ENCODE measurements at places on chromosomes 2 and 18. TPM values are rescaled to one million over a fixed set of nuclear protein-coding genes. Genes with fewer than 3 reads are reported as not detected.

DNA sequence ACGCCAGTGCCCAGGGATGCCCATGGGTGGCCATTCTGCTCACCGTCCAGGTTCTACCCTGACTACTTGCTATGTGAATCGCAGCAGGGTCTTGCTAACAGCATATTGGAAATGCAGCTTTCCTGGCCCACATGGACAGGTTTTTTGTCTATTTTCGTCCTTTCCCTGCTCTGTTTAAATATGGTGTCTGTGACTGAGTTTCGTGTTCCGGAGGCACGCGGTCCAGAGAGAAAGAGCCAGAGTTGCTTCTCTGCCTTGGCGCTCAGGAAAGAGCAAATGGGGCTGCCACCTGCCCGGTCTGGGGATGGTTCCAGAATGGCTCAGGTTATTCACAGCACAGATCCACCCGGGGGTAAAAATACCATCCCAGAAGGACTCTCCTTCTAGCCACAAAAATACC lies 456.2 kb downstream of the BCL11A start:
- H3K27ac ChIP-seq: no peak overlapping the region
- H3K4me3 ChIP-seq: no peak overlapping the region
- no peak for ATAC-seq
- H3K4me1 ChIP-seq: no peaks in the 10 kb centered on the region

BMP10 gene
- not detected for total RNA-seq

CD226 gene
- 136 TPM for total RNA-seq

DNA sequence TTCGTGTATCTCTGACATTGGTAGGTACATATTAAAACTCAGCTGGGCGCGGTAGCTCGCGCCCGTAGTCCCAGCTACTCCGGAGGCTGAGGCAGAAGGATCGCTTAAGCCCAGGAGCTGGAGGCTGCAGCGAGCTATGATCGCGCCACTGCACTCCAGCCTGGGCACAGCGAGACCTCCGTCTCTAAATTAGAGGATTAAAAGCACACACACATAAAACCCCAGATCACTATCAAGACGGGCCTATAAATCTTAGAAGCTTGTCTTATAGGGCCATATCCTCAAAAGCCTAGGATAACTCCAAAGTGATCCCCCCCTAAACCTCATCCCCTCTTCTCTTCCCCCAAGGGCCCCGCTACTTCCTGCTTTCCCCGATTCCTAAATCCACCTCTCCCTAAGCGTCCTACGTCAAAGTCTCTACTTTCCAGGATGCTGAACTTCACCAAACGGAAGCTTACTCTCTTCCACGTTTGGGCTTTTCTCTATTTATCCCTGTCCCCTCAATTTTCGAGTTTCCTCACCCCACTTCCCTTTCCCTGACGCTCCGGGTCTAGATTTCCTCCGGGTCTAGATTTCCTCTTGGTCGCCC lies 707 bp downstream of the KRCC1 start:
- H3K27ac ChIP-seq: peak overlapping the region; percentile 99
- no peaks in the 10 kb centered on the region for H3K27me3 ChIP-seq
- H3K36me3 ChIP-seq: peaks cover 58% of the 10 kb centered on the region
- peak overlapping the region; percentile 97 for H3K4me3 ChIP-seq
- peaks cover 34% of the 10 kb centered on the region for H3K4me1 ChIP-seq
- ATAC-seq: no peak

DNA sequence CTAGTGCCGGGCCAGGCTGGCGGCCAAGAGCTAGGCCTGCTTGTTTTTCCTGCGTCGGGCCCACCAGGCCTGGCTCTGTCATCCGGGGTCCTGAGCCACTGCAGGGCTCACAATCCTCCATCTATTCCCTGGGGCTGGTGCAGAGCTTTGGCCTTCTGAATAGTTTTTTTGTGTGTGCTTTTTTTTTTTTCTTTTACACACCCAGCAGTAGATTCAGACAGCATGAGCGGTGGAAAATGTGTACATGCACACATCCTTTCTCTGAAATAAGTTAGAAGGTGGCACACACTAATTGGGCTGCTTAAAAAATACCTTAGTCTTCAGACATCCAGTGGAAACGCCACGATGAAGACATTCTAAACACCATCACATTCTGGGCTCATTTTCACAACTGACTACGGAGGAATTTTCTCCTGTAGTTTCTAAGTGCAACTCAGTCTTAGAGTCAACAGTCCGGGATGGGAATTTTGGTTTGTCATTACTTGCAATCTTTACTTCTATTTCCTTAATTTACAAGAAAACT lies 6.1 kb downstream of the ZFP36L2 start:
- peaks cover 66% of the 10 kb centered on the region for H3K36me3 ChIP-seq
- peak overlapping the region; percentile 86 for H3K4me3 ChIP-seq
- H3K4me1 ChIP-seq: peaks cover 30% of the 10 kb centered on the region

DNA sequence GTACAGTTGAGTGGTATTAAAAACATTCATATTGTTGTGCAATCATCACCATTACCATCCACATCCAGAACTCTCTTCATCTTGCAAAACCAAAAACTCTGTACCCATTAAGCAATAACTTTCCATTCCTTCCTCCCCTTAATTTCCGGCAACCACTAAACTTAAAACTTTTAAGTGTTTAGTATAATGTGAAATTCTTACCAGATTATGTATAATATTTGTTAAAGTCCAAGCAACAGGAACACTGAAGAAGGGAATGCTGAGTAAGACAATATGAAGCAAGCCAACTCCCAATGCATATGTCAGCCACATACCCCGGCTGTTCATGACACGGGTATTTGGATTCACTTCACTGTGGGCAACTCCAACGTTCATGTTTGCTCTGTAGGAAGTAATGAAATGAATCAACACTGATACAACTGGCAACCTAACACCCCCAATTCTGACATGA lies 1.9 kb downstream of the ORMDL1 start:
- H3K27ac ChIP-seq: peak overlapping the region; percentile 94
- no peak for ATAC-seq
- peaks cover 41% of the 10 kb centered on the region for H3K4me1 ChIP-seq
- peak overlapping the region; percentile 81 for H3K4me3 ChIP-seq
- peaks cover 79% of the 10 kb centered on the region for H3K36me3 ChIP-seq

GRCh38 chr2:55934337-55934736 lies 10.8 kb upstream of the EFEMP1 start:
- no peaks in the 10 kb centered on the region for H3K36me3 ChIP-seq
- ATAC-seq: no peak
- no peaks in the 10 kb centered on the region for H3K4me1 ChIP-seq
- H3K27me3 ChIP-seq: no peaks in the 10 kb centered on the region
- no peak overlapping the region for H3K27ac ChIP-seq

CYP26B1 gene
- 0.05 TPM for total RNA-seq

DNA sequence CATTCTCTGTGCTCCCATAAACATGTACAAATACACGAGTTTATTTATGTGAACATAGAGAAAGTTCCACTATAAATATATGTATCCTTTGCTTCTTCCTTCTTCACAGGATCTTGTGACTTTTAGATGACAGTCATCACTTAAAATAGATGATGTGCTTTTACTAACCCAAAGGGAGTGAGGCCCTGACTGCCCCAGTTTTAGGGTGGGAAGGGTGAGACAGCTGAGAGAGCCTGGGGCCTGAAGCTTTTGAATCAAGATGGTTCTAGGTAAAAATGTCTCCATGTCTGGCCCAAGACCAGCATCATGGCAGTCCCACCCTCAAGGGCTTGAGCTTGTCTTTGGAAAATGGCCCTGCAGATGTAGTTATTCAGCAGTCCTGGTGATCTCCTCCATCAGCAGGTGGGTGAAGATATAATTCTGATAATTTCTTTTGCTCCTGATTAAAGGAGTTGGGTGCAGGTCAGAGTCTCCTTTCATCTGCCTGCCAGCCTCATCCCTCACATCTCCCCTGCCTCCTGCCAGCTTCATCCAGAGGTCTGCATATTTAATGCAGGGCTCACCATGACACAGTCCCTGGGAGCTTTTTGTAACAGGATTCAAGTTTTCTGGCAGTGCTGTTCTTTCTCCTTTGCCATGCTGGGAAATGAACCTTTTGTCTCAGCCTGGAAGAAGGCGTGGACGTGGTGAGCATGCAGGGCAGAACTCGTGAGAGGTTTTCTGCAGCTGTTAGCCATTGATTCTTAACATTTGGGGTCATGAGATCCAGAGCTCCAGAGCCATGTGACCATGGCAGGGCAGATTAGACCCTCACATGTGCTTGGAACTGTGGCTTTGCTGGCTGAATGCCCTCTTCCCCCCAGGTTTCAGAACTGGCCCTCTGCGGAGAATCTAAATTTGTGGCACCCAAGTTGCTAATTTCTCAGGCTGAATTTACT lies 2.7 kb downstream of the HRH4 start:
- H3K27ac ChIP-seq: peak overlapping the region; percentile 69
- H3K27me3 ChIP-seq: no peaks in the 10 kb centered on the region
- peaks cover 21% of the 10 kb centered on the region for H3K4me1 ChIP-seq
- ATAC-seq: peak; percentile 16
- H3K36me3 ChIP-seq: peaks cover 5% of the 10 kb centered on the region

GRCh38 chr2:23707096-23707495 lies 219.8 kb downstream of the ATAD2B start:
- H3K36me3 ChIP-seq: peaks cover 21% of the 10 kb centered on the region
- H3K4me1 ChIP-seq: no peaks in the 10 kb centered on the region
- ATAC-seq: no peak
- H3K27me3 ChIP-seq: no peaks in the 10 kb centered on the region

DNA sequence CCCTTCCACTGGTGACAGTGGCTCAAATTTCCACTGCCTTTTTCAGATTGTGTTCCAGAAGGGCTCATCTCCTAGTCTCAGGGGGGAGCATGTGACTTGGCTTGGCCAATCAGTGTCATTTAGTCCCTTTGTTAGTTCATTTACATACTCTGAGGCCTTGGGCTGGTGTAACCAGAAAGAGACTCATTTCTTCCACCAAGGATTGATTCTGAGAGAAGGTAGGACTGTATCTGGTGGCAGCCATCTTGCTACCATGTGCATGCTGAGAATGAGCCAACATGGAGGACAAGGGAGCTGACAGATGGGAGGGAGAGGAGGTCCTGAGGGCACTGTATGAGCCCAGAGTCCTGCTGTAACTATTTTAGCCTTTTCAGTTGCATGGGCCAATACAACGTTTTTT lies 191.7 kb downstream of the THSD7B start:
- H3K27me3 ChIP-seq: no peaks in the 10 kb centered on the region
- ATAC-seq: no peak
- no peaks in the 10 kb centered on the region for H3K4me1 ChIP-seq
- H3K36me3 ChIP-seq: no peaks in the 10 kb centered on the region
- no peak overlapping the region for H3K4me3 ChIP-seq
- no peak overlapping the region for H3K27ac ChIP-seq

DNA sequence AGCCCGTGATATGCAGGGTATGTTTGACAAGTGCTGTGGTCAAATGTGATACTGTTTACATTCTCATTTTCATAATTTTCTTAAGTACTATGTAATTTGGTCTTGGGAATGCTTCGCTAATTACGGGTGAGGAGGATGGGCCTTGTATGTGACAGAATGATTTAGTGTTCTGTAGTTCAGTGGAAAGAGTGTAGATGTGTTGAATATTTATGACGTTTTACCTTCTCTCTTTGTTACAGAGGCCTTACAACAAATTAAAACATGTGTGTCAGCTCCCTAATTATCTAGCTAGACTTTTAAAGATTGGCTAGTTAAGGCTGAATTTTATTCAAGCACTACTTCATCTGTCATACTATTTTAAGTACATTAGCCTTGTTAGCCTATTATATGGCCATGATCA lies 10.6 kb upstream of the CHRNA1 start:
- no peak for ATAC-seq
- H3K36me3 ChIP-seq: no peaks in the 10 kb centered on the region
- no peaks in the 10 kb centered on the region for H3K27me3 ChIP-seq
- H3K4me1 ChIP-seq: peaks cover 21% of the 10 kb centered on the region
- no peak overlapping the region for H3K27ac ChIP-seq
- no peak overlapping the region for H3K4me3 ChIP-seq

GRCh38 chr2:170088776-170089175 lies 89.2 kb upstream of the MYO3B start:
- H3K4me3 ChIP-seq: no peak overlapping the region
- H3K36me3 ChIP-seq: no peaks in the 10 kb centered on the region
- H3K27me3 ChIP-seq: no peaks in the 10 kb centered on the region
- no peaks in the 10 kb centered on the region for H3K4me1 ChIP-seq
- no peak for ATAC-seq

- peaks cover 36% of the 10 kb centered on the region for H3K27me3 ChIP-seq
These were observed 47.1 kb upstream of the IGFBP5 start for GRCh38 chr2:216742411-216742810.

DNA sequence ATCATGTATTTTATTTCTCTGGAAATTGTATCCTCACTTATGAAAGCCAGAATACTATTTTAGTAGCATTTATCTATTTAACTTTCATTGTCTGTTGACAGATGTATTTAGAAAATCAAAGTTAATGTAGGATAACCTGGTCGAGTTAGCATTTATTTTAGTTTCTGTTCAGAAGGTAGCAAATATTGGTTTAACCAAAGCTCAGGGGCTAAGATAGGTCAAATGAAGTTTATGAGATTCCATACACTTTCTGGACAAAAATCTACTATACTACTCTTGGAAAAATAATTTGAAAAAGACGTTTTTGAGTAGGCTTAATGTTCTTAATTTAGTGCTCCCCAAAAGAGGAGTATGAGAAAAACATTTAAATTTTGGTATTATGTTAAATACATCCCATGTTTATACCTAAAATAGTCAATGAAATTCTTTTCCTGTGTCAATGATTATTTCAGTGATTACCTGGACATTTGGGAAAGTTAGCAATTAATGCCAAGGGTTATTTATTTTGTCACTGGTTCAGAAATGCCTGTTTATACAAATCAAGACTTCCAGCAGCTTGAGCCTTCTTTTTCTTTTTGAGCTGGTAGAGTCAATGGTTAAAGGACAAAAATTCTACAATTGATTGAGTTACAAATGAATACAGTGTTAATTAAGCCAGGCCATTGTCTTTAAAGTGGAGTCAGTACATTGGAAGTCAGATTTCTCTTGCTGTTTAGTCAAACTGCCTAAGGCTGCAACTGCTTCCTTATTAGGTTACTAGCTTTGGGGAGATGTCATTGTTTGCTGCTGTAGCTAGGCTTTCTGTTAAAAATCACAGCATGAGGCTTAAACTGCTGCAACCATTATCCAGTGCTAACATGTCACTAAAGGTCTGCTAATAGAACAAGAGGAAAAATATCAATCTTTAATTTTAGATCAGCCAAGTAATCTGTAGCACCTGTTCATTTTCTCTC lies 182.3 kb downstream of the CAMKMT start:
- H3K27me3 ChIP-seq: no peaks in the 10 kb centered on the region
- H3K27ac ChIP-seq: no peak overlapping the region

MOGAT1 gene
- total RNA-seq: not detected

FHOD3 gene
- not detected for total RNA-seq

LOXL3 gene
- 2.0 TPM for total RNA-seq

- ATAC-seq: no peak
- peaks cover 14% of the 10 kb centered on the region for H3K4me1 ChIP-seq
- H3K27ac ChIP-seq: no peak overlapping the region
- H3K36me3 ChIP-seq: no peaks in the 10 kb centered on the region
- H3K4me3 ChIP-seq: no peak overlapping the region
These were observed 50.6 kb downstream of the PARD6G start for GRCh38 chr18:80196528-80197320.

PLEK gene
- total RNA-seq: 2.7 TPM

DNA sequence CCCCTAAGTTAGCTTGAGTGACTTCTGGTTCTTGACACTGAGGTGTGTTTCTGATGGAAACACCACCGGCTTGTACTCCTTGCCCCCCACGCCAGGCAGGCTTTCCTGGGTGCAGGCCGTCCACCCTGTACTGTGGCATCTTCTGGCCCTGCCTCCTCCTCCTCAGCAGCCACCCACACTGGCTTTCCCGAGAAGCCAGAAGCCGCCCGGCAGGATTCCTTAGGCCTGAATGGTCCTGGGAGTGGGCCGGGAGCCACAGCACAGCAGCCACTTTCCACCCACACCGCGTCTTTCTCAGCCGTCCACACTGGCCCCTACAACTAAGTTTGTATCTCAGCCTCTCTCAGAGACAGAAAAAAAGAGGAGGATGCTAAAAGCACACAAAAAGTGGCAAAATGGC lies 2.1 kb upstream of the HSBP1L1 start:
- H3K27me3 ChIP-seq: peaks cover 3% of the 10 kb centered on the region
- peaks cover 10% of the 10 kb centered on the region for H3K4me1 ChIP-seq
- ATAC-seq: no peak
- H3K36me3 ChIP-seq: no peaks in the 10 kb centered on the region

Measured in activated T-helper 17 cell treated with anti-CD3 and anti-CD28 coated beads, Interleukin-2, amount 50 U/mL, for 72 hours (primary cell).